Spinal cord (tissue), 10 donors: ENCODE measurements at places on chromosomes 16 and 17.

GRCh38 chr16:56362706-56363105 is 62.6 kb downstream of the AMFR start:
- no peak for DNase-seq

DNA sequence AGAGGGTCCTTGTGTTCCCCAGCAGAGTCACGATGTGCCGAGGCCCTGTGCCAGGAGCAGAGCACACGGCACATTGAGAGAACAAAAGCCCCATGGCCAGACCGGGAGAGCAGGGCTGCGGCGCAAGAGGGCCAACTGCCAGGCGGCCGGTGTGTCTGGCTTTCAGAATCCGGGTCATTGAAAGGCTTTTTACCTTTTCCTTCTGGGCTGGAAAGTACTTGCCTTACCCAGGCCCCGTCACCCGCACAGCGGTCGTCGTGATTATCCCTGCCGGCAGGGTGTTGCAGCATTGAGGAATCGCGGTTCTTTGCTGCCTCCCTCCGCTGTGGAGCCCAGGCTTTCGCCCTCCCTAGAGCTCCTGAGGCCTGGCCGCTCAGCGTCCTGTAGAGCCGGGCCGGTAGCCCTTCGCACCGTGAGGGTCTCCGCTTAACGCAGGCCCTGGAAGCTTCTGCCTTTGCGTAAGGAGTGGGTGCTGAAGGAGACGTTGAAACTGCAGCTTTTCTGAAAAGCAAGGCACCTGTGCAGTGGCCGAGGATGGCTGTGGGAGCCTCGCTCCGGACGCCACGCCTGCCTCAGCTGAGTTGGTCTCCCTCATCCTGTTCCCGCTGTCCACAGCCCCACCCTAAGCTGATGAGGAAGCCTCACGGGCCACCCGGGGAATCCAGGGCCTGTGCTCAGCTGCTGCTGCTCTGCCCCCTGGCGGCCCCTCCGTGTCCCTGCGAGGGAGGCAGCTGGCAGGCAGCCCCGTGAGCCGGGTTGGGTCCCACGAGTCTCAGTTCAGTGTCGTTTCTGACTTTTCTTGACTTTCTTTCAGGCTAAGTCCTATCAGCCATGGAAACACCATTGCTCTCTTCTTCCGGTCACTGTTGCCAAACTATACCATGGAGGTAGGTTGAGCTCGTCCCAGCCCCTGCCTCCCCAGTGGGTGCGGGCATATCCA is 8.6 kb upstream of the MC1R start:
- no peak for DNase-seq

DNA sequence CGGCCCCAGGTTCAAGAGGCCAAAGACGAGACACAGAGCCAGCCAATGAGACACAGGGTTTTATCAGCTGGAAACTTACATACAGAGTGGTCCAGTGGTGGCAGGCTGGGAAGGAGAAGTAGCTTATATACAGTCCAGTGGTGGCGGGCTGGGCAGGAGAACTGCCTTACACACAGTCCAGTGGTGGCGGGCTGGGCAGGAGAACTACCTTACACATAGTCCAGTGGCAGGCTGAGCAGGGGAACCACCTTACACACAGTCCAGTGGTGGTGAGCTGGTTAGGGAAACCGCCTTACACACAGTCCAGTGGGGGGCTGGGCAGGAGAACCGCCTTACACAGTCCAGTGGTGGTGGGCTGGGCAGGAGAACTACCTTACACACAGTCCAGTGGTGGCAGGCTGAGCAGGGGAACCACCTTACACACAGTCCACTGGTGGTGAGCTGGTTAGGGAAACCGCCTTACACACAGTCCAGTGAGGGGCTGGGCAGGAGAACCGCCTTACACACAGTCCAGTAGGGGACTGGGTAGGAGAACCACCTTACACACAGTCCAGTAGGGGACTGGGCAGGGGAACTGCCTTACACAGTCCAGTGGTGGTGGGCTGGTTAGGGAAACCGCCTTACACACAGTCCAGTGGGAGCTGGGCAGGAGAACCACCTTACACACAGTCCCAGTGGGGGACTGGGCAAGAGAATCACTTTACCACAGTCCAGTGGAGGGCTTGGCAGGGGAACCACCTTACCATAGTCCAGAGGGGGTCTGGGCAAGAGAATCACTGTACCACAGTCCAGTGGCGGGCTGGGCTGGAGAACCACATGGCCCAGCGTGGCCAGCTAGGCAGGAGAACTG is 90.9 kb downstream of the GAS7 start:
- no peak for DNase-seq

DNA sequence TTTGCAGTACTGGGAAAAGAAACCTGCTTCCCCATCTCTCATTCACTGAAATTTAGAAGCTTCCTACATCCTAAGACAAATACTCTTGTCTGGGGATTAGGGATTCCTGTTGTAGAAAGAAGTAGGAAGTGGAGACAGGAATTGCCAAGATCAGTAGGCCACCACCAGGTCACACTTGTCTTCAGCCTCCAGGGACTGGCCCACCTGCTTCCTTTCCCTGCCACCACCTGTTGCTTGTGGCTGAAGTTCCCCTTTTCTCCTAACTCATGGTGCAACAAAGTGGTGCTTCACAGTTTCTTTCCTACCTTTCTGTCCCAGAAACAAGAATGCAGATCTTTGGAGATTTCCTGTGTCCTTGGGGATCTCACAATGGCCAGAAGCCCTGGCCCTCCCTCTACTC is 82.4 kb downstream of the WNT3 start:
- no peak for DNase-seq

- no peak for DNase-seq
These were observed 26.4 kb downstream of the ARHGAP44 start for GRCh38 chr17:12815642-12816141.

GRCh38 chr17:699345-699744 is 15.3 kb downstream of the VPS53 start:
- no peak for DNase-seq

DNA sequence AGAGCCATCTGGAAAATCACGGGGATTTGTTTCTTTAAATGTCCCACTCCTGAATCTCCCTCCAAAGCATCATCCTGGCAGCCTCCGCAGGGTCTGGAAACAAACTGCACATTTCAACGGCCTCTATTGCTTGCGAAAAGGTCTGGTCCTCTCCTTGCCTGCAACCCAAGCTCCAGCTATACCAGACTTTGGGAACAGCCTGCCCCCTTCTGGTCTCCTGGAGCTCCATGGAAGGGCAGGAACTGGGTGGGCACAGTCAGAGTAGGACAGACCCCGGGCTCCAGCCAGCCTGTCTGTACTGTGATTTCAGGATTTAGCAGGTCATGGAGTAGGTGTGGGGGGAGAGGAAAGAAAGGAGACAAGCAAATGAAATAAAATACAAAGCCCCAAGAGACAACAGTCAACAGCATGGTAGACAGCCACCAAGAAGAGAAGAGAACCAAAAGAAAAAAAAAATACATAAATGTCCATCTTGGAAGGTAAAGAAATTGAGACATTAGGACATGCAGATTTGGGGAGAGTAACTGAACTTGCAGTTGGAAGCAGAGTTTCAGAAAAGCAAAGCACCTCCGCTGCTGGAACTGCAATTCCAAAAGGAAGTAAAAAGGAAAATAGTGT is 2.7 kb downstream of the XYLT1 start:
- no peak for DNase-seq

DNA sequence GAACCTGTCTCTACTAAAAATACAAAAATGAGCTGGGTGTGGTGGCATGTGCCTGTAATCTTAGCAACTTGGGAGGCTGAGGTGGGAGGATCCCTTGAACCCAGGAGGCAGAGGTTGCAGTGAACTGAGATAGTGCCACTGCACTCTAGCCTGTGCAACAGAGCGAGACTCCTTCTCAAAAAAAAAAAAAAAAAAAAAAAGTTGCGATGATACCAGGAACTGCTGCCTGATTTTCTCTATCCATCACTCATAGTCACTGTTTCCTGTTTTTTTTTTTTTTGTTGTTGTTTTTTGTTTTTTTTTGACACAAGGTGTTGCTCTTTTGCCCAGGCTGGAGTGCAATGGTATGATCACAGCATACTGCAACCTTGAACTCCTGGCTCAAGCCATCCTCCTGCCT is 59.2 kb downstream of the ABCC1 start:
- DNase-seq = no peak

- DNase-seq = no peak
These were observed 149.5 kb upstream of the ERCC4 start for GRCh38 chr16:13770436-13770835.

- peak; percentile 94 for DNase-seq
These were observed 68.2 kb downstream of the MYO18A start for GRCh38 chr17:29111816-29112499.

DNA sequence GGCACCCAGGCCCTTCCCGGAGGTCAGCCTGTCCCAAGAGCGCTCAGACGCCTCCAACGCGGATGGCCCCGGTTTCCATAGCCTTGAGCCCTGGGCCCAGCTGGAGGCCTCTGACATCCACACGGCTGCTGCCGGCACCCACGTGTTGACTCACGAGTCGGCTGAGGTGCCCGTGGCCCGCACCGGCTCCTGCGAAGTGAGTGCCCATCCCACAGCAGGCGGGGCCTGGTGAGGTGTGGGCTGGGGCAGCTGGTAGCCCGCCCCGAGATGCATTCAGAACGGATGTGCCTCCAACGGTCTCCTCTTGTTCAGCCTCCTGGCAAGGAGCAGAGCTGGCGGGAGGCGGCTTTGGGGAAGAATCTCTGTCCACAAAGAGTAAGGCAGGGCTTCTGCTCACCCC is 2.7 kb downstream of the WDR90 start:
- no peak for DNase-seq

- DNase-seq = no peak
These were observed 3.9 kb upstream of the TMEM114 start for GRCh38 chr16:8594149-8594666.

DNA sequence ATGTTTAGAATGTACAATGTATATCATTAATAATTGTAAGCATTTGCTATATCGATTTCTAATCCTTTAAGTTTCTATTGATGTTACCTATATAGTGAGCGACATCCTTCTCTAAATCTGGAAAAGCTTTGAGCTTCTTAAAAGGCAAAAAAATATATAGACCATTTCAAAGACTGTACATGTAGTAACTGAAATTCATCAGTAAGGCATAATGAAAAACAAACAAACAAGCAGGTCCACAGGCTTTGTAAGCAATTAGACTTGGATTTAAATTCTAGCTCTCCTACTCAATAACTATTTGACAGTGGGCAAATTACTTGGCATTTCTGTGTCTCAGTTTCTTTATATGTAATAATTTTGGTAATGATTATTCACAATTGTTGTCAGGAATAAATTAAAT is 51.7 kb upstream of the NACA2 start:
- no peak for DNase-seq

GRCh38 chr17:57607553-57608120 is 137.5 kb downstream of the CCDC182 start:
- DNase-seq = no peak

GRCh38 chr17:16243801-16244567 is 27.0 kb downstream of the PIGL start:
- peak; percentile 11 for DNase-seq

DNA sequence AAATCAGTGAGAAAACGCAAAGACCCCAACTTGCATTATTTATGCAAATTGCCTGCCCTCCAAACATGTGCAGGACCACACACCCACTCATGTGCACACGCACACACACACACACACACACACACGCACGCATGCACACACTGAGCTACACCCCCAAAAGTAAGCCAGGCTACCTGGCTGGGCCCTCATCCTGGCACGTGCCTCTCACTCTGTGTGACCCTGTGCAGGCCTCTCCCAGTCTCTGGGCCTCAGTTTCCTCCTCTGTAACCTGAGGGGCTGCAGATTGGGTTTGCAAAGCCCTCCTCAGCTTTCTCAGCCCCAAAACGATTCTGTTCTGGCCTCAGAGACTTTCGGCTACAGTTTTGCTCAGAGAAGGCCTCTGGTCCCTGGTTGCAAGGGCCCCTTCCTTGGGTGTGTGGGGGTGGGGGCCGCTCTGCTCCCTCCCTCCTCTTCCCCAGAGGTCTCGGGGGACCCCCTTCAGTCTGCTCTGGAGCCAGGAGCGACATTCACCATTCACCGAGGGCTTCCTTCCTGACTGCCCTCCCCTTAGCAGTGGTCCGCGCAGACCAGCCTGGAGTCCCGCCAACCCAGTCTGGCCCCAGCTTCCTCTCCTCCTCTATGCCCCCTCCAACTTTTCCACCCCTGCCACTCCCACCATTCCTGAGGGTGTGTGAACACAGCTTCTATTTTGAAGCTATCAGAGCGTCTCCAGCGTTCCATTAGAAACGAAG is 5.4 kb upstream of the PIK3R6 start:
- no peak for DNase-seq

- no peak for DNase-seq
These were observed 198.4 kb upstream of the SOX9 start for GRCh38 chr17:71922439-71922838.

GRCh38 chr17:76271669-76272540 is 6.8 kb downstream of the UBALD2 start:
- DNase-seq = no peak

DNA sequence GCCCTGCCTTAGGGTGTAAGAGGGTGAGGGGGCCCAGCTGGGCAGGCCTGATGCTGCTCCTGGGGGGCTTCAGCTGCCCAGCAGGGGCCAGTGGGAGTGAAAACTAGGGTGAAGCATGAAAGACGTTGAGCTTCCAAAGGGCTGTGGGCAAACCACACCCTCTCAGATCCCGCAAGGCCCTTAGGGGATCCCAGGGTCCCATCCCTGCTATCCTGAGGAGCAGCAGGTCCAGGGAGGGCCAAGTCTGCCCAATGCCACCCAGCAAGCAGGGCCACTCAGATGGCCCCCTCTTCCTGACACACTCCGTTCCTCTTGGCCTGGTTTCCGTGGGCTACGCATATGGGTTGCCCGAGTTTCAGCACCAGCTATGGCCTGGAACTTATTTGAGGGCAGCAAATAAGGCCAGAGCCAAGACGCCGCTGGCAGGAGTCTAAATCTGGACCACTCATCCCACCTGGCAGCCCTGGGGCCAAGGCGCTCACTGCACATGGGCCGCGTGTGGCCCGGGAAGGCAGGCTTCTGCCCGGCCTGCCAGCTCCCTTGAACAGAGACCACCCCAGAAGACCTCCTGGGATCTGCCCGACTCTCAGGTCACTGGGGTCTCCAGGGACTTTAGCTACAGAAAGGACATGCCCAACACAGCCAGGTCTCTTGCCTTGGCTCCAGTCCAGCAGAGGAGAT is 4.2 kb downstream of the ATP2A3 start:
- DNase-seq = no peak
